ENCODE measurements at places on chromosomes 7 and 10.

DNA sequence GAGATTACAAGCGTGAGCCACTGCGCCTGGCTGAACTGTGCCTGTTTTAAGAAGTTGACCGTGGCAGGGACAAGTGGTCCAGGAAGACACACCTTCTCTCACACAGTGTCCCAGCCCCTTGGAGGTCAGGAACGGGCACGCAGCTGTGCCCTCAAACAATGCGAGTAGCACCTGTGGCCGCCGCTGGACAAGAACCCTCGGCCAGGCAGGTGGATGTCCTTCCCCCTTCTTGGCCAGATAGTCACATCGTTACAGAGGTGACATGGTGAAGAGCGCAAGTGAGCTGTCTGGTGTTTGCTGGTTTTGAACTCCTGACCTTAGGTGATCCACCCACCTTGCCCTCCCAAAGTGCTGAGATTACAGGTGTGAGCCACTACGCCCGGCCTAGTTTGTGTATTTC is 8.8 kb downstream of the ZFAND2A start:
- DNase-seq, result no peak

- DNase-seq, result no peak
Observed at GRCh38 chr10:79272353-79272752, 74.9 kb upstream of the PPIF start.

DNA sequence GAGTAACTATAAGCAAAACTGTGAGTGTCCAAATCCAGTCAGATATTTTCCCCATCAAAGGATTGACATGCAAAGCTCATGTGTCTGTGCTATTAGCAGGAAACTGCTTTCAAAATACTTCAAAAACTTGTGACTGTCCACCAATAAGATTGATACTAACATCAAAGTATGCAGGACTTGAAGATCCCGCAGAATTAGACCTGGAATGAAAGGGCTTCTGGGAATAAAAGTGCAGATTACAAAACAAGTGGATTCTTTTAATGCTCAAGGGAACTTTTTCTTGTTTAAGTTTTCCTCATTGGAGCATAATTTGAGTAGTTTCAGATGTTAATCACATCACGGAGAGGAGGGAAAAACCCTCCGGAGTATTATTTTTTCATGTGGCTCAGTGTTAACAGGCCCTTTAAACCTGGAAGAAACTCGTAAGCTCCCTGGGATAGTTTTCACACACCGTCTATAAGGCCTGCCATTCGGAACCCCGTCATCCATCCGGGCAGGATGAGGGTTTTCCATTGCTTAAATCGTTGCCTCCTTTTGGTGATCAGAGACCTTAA is 33.9 kb upstream of the MKX start:
- no peak for DNase-seq

- DNase-seq, result no peak
Observed at GRCh38 chr7:139566736-139567646, 43.5 kb downstream of the CLEC2L start.

- no peak for DNase-seq
Observed at GRCh38 chr7:154984601-154985188, 18.2 kb downstream of the PAXIP1 start.

All from stimulated activated CD4-positive, alpha-beta T cell treated with anti-CD3 and anti-CD28 coated beads, Interleukin-1b, Interleukin-23, amount 100 ng/mL, for 24 hours (primary cell).